Activated naive CD4-positive, alpha-beta T cell treated with anti-CD3 and anti-CD28 coated beads, Interleukin-2, amount 10 ng/mL, durations not matched to agents 7 days and 5 days (primary cell): ENCODE measurements at places on chromosomes 5 and 9.
A peak's percentile ranks its signal among the peaks of the same experiment; 100 is the strongest.

GRCh38 chr9:32483343-32483742, 42.7 kb downstream of the RIGI start:
- peaks cover 46% of the 10 kb centered on the region for H3K36me3 ChIP-seq
- no peak overlapping the region for H3K4me3 ChIP-seq
- no peak overlapping the region for H3K27ac ChIP-seq
- no peaks in the 10 kb centered on the region for H3K4me1 ChIP-seq

DNA sequence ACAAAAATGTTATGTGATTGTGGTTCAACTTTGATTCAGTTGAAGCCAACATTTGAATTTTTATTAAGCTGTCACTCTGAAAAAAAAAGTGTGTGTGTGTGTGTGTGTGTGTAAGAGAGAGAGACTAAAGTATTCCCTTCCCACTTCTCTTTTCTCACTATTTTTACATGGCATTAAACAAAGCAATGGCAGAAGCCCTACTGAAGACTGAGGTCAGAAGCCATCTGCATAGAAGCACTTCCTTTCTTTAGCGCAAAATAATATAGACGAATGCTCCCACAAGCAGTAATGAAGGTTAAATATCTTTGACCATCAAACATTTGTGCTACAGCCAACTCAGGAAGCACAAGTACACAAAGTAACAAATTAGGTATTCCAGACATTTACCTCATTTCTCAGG, 540.5 kb downstream of the KCTD16 start:
- H3K27me3 ChIP-seq = no peaks in the 10 kb centered on the region
- no peak overlapping the region for H3K27ac ChIP-seq
- no peak for DNase-seq
- H3K4me3 ChIP-seq = no peak overlapping the region

DNA sequence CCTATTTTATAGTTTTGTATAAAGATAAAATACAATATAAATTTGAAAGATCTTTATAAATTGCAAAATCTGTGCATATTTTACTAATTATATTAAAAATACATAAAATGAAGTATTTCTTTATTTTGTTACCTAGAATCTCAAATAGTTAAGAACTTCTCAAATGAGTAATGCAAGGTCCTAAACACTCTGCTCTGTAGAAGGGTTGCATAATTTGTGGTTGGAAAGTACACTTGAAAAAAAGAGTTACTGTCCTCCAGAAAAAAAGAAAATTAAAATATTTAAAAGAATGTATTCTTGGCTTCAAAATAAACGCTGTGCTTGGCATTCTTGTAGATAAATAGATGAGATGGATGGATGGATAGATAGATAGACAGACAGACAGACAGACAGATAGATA, 428.8 kb upstream of the CDH6 start:
- no peak for DNase-seq
- H3K4me3 ChIP-seq = no peak overlapping the region
- no peaks in the 10 kb centered on the region for H3K27me3 ChIP-seq
- no peaks in the 10 kb centered on the region for H3K4me1 ChIP-seq
- no peak overlapping the region for H3K27ac ChIP-seq

DNA sequence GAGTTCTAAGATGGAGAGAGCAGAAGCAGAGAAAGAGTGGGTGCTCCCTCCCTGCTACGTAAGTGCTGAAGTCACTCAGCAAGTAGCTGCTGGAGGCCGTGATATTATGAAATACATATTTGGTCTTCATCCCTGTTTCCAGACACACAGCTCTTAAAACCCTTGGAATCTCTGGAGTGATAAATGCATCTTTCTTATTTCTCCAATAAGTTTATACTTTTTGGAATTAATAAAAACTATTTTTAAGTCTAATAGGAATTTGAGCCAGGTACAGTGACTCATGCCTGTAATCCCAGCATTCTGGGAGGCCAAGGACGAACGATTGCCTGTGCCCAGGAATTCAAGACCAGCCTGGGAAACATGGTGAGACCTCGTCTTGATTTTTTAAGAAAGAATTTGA, 60.6 kb downstream of the AUH start:
- H3K27me3 ChIP-seq = no peaks in the 10 kb centered on the region
- no peaks in the 10 kb centered on the region for H3K4me1 ChIP-seq
- peaks cover 11% of the 10 kb centered on the region for H3K36me3 ChIP-seq

DNA sequence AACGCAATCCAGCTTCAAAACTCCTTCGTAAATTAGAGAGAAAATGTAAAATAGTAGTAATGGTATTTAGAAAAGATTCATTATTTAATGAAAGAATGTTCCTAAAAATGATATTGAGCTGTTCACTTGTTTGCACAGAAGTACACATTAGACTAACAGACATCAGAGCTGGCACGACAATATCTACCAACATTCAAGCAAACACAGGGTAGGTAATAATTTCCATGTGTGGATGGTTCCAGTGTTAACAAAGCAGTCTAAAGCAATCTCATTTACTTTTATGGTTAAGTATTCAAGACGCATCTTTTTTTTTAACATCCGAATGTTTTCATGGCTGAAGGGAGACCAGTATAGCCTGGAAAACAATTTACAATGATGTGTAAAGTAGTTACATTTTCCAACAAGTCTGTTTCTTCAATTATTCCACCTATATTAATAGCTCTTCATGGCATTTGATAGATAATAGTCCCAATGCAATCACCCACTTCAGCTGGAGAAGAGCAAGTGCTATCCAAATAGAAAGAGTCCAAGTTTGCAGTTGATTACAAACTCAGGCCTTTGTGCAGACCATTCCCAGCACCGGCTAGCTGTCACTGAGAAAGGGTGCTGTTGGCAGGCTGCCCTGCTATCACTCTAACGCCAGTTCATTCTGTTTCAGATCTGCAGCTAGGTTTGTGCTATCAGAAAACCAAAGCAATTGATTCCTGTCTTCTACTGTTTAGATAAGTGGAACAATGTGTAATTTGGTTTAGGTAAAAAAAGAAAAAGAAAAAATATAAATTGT, 458.8 kb downstream of the DTWD2 start:
- H3K36me3 ChIP-seq = no peaks in the 10 kb centered on the region
- H3K27me3 ChIP-seq = no peaks in the 10 kb centered on the region
- H3K4me1 ChIP-seq = no peaks in the 10 kb centered on the region

- H3K27me3 ChIP-seq = no peaks in the 10 kb centered on the region
- no peak for DNase-seq
- no peak overlapping the region for H3K4me3 ChIP-seq
- H3K36me3 ChIP-seq = no peaks in the 10 kb centered on the region
Measured at GRCh38 chr5:102794047-102794446, 38.9 kb downstream of the PAM start.

DNA sequence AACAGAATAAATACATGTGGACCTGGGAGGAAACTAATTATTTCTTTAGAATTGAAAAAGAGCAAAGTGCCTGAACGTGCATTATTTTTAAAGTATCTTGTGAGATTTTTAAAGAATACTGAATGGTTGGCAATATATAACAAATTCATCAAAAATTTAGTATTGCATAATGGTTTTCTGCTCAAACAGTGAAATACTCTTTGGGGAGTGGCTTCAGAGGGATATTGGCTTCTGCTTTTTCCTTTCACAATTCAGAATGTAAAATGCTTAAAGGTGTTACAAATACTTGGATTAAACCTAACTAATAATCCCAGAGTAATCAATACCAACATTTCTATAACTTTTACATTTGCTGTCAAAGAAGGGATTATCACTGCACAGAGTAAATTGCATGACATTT, 379.3 kb upstream of the CHD1 start:
- no peaks in the 10 kb centered on the region for H3K4me1 ChIP-seq
- no peaks in the 10 kb centered on the region for H3K36me3 ChIP-seq
- no peaks in the 10 kb centered on the region for H3K27me3 ChIP-seq
- H3K27ac ChIP-seq = no peak overlapping the region
- DNase-seq = no peak

DNA sequence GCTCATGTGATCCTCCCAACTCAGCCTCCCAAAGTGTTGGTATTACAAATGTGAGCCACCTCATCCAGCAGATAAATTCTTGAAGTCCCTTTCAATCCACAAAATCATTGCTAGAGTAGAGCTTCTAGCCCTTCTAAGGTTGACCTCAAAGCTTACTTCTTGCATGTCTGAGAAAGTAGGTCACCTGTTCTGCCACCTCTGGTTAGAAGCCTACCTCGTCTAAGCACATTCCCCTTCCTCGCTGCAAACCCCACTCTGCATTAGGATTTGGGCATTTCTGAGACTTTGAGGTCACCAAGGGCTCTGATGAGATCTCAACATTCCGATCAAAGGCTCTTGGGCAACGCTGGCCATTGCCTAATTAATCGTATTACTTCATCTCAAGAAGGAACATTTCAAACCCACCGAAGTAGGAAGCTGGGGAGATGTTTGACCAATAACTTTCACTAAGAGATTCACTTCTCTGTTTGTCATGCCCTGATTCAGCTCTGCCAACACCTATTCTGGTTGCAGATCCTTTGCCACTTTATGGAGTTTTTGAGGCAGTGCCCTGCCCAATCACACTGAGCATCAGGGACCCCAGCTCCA, 8.6 kb downstream of the ADAM19 start:
- H3K36me3 ChIP-seq = peaks cover 79% of the 10 kb centered on the region
- H3K27me3 ChIP-seq = no peaks in the 10 kb centered on the region
- H3K4me1 ChIP-seq = peaks cover 81% of the 10 kb centered on the region
- peak overlapping the region; percentile 73 for H3K27ac ChIP-seq
- DNase-seq = no peak
- H3K4me3 ChIP-seq = no peak overlapping the region

DNA sequence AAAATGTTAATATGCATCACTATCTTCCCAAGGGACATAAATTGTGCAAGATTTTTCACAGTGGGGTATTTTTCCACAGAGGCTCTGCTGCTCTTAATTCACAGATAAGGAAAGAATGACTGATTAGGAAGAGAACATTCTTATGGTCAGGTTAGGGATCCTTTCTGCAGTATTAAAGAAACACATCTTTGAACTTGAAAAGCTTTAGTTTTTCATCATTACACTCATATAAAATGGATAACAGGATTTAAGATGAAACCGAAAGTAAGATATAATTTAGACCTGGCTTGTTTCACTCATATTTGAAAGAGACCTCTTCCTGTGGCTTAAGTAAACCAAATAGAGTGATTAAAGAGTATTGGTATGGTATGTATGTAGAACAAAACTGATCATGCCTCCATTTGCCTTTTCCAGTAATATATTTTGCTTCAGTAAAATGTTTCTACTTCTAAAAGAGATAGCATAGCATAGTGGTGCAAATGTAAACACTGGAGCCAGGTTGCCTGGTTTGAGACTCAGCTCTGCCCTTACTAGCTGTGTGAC, 160.0 kb downstream of the PRR16 start:
- H3K27ac ChIP-seq = no peak overlapping the region
- no peaks in the 10 kb centered on the region for H3K4me1 ChIP-seq
- no peak overlapping the region for H3K4me3 ChIP-seq
- DNase-seq = no peak
- no peaks in the 10 kb centered on the region for H3K27me3 ChIP-seq
- H3K36me3 ChIP-seq = no peaks in the 10 kb centered on the region

DNA sequence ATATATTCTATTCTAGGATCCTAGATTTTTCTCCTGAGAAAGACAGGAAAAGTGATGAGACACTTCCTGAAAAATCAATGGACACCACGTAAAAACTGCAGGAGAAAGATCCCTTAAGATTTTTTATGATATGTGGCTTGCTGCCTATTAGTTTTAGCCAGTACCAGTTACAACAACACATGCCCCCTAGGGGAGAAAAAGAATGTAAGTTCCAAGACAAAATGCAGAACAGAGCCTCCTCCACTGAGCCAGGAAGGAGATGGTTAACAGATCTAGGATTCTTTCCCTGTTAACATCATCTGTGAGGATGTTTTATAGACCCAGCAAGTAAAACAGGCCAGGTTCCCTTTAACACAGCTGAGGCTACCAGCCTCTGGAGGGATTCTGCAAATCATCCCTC, 574.7 kb downstream of the TLE4 start:
- H3K4me3 ChIP-seq = no peak overlapping the region
- no peaks in the 10 kb centered on the region for H3K4me1 ChIP-seq
- no peaks in the 10 kb centered on the region for H3K27me3 ChIP-seq
- no peak overlapping the region for H3K27ac ChIP-seq
- no peak for DNase-seq

GRCh38 chr5:117588611-117589010, 1014.0 kb upstream of the SEMA6A start:
- H3K36me3 ChIP-seq = no peaks in the 10 kb centered on the region
- no peaks in the 10 kb centered on the region for H3K27me3 ChIP-seq
- no peak overlapping the region for H3K4me3 ChIP-seq
- no peaks in the 10 kb centered on the region for H3K4me1 ChIP-seq
- DNase-seq = no peak
- no peak overlapping the region for H3K27ac ChIP-seq

GRCh38 chr5:56908942-56909293, 478 bp upstream of the SETD9 start:
- H3K36me3 ChIP-seq = no peaks in the 10 kb centered on the region
- DNase-seq = no peak
- peak overlapping the region; percentile 69 for H3K27ac ChIP-seq
- peaks cover 34% of the 10 kb centered on the region for H3K27me3 ChIP-seq
- H3K4me3 ChIP-seq = peak overlapping the region; percentile 75

DNA sequence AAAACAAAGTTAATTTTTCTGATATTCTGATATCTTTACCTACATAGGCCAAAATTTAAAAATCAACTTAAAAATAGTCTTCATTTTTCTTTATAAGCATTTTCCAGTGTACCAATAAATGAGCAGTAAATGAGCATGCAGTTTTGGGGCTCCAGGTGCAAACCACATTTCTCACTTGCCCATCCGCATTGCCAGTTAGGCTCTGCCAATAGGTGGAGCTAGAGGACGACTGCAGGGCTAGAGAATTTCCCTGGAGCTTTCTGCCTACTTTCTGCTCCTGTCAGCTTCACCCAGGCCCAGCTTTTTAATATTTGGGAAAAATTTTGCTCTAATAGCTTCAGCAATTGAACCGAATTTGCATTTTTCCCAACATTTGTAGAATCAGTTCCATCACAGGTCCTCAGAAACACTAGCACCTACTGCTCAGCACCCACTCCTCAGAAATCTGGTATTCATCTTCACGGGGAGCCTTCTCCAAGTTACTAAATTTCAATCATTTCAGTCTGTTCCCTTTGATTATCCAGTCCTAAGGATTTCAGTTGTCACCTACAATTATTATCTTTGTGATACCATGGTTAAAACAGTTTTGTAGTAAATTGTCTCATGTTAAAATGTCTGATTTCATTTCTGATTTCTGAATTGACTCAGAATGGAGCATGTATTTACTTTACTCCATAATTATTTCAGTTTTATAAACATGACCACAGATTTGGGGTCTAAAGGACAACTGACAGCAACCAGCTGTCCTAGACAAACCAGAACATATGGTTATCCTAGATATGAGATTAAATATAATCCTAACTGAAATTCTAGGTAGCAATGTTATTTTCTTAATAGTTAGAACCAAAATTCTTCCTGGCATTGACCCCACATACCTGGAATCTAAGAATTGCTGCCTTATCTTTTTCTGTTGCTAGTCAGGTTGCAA, 104.6 kb upstream of the FAM174A start:
- no peaks in the 10 kb centered on the region for H3K27me3 ChIP-seq
- no peaks in the 10 kb centered on the region for H3K4me1 ChIP-seq
- H3K4me3 ChIP-seq = no peak overlapping the region
- no peak overlapping the region for H3K27ac ChIP-seq
- H3K36me3 ChIP-seq = no peaks in the 10 kb centered on the region

DNA sequence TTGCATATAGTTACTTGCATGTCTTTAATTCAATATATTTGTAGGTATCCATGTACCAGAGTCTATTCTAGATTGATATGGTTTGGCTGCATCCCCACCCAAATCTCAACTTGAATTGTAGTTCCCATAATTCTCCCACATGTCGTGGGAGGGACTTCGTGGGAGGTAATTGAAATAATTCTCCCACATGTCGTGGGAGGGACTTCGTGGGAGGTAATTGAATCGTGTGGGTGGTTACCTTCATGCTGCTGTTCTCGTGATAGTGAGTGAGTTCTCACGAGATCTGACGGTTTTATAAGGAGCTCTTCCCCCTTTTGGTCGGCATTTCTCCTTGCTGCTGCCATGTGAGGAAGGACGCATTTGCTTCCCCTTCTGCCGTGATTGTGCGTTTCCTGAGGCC, 16.5 kb downstream of the FBXL7 start:
- no peaks in the 10 kb centered on the region for H3K4me1 ChIP-seq
- H3K4me3 ChIP-seq = no peak overlapping the region
- no peak overlapping the region for H3K27ac ChIP-seq
- no peaks in the 10 kb centered on the region for H3K36me3 ChIP-seq
- no peak for DNase-seq
